ENCODE measurements at places on chromosomes 2 and 18.

DNA sequence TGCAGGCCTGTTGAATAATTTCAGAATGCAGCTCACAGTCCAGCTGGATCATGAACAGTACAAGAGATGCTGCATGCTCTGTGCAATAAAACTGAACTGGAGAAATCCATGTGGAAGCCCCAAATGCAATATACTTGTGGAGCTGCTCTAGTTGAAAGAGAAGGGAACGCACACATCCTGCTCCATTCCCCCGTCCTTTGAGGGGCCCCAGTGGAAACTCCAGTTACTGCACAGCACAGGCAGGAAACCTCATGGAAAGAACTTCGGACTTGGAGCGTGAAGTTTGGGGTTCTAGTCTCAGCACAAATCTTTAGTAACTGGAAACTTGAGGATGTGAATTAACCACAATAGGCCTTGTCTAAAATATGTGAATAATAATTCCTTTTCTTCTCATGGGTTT lies 73.2 kb downstream of the PLA2R1 start:
- no peak for DNase-seq

DNA sequence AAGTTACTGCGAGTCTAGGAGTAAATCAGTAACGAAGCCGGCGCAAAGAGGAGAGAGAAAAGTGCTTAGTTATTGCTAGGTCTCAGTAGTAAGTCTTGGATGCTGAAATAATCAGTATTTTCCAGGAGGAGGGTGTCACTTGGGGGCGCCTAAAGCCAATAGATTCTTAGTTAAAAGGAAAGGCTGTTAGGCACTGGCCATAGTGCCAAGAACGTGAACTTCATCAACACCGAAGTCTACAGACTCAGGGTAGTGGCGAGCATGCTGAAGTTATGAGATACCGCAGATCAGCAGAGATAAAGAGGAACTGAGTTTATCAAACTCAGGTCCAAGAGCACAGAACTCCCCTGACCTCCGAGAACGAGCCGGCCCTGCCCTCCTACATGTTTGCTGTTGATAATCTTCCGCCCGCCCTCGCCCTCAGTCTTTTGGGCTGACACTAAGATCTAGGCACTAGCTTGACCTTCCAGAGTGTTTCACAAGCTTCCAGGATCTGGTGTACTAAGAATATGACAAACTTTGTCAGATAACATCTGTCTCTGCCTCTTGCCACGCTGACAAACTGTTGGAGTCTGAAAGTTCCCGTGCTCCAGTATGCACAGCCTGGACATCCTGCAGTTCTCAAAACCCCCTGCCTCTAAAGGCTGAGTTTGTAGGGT lies 49.2 kb downstream of the CYB5A start:
- no peak for DNase-seq

DNA sequence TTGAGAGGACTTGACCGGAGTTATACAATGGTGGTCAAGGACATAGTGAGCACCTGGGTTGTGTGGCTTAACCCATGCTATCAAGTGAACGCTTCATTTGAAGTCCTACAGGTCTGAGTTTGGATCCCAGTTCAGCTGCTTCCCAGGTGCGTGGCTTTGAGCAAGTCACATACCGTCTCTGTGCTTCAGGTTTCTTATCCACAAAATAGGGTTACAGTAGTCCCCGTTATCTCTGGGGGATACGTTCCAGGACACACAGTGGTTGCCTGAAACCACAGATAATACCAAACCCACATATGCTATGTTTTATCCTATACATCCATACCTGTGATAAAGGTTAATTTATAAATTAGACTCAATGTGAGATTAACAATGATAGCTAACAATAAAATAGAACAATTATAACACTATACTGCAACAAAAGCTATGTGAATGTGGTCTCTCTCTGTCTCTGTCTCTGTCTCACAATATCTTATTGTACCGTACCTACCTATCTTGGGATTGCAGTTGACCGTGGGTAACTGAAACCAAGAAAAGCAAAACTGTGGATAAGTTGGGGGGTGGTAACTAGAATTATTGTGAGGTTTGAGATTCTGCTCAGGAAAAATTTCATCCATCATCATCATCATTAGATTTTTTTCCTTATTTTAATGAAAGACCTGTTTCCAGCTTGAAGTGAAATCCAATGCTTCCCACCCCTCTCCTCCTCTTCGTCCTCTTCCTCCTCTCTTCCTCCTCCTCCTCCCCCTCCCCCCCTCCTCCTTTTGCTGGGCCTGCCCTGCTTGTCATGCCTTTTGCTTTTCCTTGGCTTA lies 22.7 kb downstream of the LBH start:
- no peak for DNase-seq

DNA sequence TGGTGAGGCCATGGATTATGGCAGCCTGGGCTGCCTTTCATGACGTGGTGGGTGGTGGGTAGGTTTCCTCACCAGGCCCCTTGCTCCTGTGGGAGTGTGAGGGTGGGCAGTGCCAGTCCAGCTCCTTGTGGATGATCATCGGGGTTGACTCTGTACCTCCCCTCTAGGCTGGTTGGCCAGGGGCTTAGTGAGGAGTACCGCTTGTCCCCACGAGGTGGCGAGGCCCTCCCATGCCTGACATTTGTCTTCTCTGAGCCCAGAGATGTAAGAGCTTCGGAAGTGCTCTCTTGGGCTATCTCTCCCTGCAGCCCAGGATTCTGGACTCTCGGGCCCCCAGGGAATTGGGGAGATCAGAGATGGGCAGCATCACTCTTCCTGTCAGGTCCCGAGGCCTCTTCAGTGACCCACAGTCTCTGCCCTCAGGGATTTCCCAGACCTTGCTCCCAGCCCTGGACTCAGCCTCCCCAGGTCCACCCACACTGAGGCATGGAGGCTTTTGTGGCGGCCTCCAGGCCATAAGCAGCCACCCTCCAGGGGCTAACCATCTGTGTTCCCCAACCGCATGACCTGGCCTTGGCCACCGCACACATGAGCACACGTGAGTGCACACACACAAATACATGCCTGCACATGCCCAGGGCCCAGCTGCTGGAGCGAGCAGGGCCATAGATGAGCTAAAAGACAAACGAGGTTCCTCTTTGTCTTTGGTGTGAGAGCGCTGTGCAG lies 6.5 kb downstream of the SPR start:
- no peak for DNase-seq

GRCh38 chr2:16566701-16567100 lies 98.9 kb downstream of the CYRIA start:
- no peak for DNase-seq

DNA sequence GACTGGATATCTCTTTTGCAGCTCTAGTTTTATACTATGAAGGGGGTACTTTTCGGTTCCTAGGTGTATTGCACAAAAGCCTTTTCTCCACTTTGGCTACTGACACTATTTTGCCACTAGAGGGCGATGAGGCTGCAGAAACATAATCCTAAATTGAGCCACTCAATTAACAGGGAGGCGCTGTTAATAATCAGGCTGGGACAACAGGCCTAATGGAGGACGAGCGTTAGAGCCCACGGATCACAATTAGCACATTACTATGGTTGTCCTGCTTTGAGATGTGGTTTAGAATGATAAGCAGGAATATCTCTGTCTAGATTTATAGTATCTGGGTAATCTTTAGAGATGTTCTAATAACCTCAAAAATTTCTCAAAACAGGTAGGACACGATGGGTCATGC lies 62.2 kb upstream of the PMAIP1 start:
- DNase-seq, result peak; percentile 4

- no peak for DNase-seq
These were observed 79.1 kb downstream of the AP1S3 start for GRCh38 chr2:223758131-223758840.

GRCh38 chr2:37733251-37733650 lies 61.8 kb upstream of the CDC42EP3 start:
- no peak for DNase-seq

- DNase-seq, result no peak
These were observed 90.6 kb downstream of the VRK2 start for GRCh38 chr2:58137221-58137620.

- DNase-seq, result no peak
These were observed 47.7 kb upstream of the WDR75 start for GRCh38 chr2:189393440-189394111.

DNA sequence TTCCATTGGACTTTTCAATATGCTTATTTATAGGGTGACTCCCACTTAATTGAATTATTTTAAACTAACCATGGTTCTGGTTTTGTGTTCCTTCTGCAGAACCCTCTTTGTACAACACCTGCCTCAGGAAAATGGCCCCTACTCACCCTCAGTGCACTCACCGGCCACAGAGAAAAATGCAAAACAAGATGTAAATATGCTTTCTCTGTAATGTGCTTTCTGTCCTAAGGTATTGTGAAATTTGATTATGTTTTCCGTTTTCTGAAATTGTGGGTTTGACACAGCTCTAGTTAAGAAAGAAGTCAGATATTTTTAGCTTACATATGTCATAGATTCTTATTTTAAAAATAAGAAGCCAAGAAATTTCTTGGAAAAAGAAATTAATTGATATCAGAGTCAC lies 357.7 kb upstream of the SMIM21 start:
- no peak for DNase-seq

DNA sequence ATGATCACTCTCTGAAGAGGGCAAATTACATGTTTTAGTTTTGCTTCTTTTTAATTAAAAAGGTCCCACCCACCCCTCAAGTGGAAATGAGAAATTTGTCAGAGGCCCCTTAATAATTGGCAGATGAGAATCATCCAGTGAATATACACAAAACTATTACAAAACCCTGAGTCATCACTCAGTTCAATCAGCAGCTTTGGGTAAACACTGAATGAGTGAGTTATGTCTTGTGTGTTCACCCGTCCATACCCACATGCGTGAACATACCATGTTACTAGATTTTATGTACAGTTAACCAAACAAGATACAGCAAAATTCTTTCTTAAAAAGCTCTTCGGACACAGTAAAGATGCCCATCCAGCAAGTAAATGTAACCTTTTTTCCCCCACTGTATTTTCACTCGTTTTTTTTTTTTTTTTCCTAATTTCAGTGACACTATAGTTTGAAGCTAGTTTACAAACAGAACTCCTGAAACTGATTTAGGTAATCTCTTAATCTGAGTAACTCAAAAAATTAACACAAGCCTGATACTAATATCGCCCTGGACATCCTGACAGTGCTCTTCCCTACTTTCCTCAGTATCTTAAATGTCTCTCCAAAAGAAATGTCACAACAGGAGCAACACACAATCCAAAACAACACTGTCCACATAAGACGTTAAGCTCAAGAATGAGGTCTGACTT lies 1.4 kb downstream of the PSME4 start:
- DNase-seq, result no peak

DNA sequence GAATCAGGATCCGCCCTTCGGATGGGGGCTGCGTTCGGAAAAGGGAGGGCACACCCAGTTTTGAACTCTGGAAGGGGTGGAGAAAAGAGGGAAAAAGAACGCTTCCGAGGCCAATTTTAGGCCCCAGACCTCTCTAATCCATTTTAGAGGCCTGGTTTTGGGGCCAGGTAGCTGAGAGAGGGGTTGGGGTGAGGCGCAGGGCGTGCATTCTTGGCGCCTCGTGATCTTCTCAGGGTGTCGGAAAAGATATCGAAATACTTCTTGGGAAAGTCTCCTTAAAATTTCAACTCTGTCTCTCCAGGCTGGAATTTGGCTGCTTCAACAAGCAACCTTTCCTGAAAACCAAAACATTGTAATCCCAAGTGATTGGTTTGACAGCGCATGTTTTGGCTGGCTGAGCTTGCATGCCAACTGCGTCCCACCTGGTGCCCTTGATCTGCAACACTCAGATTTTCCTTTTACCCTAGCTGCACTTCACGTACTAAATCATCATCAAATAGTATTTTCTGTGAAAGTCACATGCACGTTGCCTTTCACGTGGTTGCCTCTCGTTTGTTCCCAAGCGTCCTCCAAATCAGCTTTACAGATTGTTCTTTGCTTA lies 864 bp upstream of the XPO1 start:
- DNase-seq, result peak; percentile 18

GRCh38 chr2:60523963-60524362 lies 29.5 kb downstream of the BCL11A start:
- DNase-seq, result no peak

DNA sequence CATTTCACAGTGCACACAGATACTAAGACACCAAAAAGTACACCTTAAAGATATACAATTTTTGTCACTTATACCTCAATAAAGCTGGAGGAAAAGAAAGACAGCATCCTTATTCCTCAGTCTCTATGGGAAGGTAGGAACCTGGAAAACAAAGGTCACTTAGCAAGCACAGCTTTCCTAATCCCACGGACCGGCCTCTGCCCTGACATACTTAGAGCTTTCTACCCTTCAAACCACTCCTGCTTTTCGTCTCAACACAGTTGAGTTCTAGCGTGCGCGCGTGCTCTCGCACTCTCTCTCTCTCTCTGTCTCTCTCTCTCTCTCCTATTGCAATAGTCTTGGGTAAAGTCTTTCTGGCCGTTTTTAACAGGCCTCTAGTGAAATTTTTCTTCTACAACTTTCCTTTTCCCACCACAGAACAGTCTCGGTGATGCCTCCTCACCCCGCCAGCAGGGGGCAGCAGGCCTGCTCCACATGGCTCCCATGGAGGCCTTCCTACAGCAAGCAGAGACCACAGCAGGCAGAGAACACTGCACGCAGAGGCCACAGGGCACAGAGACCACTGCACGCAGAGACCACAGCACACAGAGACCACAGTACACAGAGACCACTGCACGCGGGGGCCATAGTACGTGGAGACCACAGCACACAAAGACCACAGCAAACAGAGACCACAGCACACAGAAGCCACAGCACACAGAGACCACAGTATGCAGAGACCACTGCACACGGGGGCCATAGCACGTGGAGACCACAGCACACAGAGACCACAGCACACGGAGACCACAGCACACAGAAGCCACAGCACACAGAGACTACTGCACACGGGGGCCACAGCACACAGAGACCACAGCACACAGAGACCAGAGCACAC lies 106.9 kb downstream of the FBXO15 start:
- peak; percentile 52 for DNase-seq

DNA sequence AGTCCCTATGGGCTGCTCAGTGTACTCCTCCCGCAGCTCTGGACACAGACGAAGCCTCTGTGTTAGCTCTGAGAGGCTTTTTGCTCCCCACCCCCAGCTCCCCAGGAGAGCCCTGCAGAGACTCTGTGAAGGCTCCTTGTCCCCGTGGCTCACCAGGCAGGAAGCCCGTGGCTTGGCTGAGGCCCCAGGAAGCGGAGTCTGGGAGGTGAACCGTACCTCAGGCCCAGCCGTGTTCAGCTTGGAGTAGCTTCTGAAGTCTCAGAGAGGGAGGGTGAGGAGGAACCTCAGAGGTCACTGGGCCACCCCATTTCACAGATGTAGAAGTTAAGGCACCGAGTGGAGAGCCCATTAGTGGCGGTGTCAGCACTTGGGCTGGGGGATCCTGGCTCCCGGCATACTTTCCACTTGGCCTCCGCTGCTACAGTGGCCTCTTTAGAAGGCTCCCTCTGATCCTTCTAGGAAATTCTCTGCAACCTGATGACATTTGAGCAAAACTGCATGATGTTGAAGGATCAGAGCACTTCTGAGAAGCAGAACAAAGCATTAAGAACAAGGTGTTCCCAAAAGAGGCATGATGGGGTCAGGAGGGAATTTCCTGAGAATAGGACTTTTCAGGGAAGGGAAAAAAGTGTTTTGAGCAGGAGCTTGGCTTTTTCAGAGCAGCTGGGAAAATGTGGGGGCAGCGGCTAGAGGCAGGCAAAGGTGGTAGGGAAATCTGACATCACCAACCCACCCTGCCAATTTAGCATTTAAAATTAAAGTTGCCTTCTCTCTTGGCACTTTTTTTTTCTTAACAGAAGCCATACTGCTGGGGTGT lies 79.1 kb downstream of the MCFD2 start:
- DNase-seq, result no peak

GRCh38 chr2:73979686-73980085 lies 5.0 kb upstream of the TET3 start:
- no peak for DNase-seq

- DNase-seq, result no peak
These were observed 24.0 kb upstream of the GPC1 start for GRCh38 chr2:240411261-240412160.

Data from stimulated activated CD8-positive, alpha-beta memory T cell treated with anti-CD3 and anti-CD28 coated beads, Interleukin-7, amount 100 ng/mL, for 24 hours (primary cell).